ENCODE measurements at places on chromosomes 11 and 22.

DNA sequence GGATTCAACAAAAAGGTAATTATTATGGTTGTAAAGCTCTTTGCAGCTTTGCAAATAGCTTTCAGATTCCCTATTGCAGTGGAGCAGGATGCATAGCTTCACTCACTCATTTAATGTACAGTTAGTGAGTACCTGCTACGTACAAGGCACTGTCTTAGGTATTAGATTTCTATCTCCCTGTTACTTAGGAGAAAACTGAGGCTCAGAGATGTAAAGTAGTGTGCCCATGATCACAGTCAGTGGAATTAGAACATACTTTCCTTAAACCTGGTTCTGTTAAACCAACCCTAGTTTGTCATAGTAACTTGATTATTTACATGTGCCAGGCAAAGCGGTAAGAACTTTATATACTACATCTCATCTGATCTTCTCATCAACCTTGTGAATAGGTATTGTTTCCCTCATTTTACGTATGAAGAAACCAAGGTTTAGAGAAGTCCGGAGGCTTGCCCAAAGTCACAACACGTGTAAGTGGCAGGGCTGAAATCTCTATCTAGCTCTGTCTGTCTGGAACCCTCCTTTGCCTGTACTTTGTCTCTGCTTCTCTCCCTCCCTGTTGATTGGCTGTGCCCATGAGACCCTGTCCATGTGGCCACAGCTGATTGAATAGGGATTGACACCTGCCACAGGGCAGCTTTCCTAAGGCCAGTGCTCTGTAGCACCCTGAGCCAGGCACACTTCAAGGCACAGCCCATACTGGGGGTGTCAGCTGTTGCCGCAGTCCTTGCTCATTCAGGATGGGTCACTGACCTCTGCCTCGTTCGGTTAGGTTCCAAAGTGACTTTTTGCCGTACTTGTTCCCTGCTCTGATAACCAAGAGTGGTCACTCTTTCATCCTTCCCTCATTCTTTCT lies 63.8 kb upstream of the PRSS23 start:
- ATAC-seq = peak; percentile 3

- no peak for ATAC-seq
These were observed 35.6 kb upstream of the EHF start for GRCh38 chr11:34585304-34585734.

DNA sequence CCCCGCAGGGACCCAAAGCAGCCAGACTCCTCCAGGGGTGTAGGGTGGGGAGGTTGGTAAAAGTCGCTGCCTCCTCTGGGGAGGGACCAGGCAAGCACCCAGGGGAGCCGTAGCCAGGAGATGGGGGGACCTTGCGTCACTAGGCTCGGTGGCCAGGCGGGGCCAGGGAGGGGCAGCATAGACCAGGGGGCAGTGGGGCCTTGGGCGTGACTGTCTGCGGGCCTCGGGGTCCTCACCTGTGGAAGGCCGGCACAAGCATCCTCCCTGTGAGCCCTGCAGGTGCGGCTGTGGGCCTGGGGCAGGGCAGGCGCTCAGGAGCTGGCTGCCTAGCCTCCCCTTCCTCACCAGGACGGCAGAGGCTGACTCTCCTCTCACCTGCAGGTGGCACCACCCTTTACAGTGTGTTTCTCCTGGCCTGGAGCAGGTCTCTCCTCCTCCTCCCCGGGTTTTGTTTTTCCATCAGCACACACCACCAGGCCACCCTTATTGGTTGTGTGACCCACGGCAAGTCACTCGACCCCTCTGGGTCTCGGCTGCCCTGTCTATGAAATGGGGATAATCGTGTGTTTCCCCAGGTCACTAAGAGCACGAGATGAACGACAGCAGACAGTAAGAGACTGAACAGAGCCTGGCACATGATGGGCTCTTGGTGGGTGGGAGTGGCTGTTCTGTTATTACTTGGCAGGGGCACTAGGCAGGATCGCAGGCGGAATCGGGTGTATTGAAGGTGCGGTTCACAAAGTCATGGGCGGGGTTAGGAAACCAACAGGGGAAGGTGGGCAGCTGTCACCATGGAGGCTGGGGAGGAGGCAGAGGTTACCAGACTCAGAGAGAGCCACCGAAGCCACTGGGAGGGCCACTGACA lies 52.7 kb downstream of the FLRT1 start:
- ATAC-seq = peak; percentile 33

DNA sequence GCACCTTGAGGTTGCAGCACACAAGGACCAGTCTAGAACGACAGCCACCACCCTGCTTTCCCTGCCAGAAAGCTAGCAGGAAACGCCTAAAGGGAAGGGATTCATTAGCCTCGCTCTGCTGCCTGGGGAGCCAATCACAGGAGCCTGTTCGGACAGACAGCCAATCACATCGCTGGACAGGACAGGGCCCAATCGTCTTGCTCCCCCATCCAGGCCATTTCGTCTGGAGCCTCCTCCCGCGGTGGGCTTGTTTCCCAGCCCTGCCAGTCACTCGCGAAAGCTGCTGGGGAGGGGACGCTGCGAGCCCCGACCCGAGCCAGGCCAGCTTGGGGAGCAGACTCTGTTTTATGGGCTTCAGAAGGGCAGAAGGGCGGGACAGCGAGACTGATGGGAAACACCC lies 79.8 kb upstream of the NCAM1 start:
- peak; percentile 100 for ATAC-seq

DNA sequence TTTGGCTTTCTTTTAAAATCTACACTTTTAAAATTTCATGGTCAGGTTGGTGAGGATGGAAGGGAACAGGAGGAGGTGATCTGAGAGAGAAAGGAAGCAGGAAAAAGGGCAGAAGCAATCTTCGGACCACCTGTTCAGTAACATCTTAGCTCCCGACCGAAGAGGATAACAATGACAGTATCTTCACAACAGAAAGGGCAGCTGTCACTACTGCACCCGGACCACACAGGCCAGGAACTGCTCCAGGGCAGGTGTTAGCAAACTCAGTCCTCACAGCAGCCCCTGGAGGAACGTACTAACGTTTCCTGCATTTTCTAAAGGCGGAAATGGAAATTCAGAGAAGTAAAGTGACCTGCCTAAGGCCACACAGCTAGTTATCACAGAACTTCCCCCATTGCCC lies 16.8 kb downstream of the PTPN5 start:
- no peak for ATAC-seq

DNA sequence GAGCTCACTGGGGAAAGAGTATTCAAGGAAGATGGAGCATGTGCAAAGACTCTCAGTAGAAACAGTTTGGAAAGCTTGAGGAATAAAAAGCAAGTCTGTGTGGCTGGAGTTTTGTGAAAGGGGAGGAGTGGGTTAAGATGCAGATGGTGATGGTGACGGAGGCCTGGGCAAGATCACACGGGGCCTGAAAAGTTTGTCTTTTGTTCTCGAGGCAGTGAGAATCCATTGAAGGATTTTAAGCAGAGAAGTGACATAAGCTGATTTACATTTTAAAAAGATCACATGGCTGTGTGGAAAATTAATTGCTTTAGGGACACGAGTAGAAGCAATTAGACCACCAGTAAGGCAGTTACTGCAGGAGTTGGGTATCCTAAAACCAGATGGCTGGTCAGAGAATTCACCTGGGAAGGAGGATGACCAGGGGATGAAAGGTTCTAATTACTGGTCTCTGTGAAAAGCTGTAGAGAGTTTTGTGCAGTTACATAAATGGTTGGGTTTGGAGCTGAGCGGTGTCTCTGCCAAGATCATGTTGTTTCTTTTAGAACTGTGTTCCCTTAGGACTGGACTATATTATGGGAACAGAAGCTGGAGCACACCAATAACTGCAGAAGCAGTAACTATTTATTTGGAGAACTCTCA lies 7.1 kb downstream of the RRP8 start:
- ATAC-seq = no peak
